Stimulated activated CD8-positive, alpha-beta memory T cell treated with anti-CD3 and anti-CD28 coated beads, Interleukin-4, amount 100 ng/mL, for 1 hour (primary cell): ENCODE measurements at places on chromosomes 7 and 10.

GRCh38 chr7:113209449-113210203 lies 91.3 kb upstream of the SMIM30 start:
- DNase-seq: no peak

GRCh38 chr7:102991540-102992214 lies 78.9 kb downstream of the LRRC17 start:
- no peak for DNase-seq

- DNase-seq: no peak
These were observed 3.4 kb upstream of the CHST12 start for GRCh38 chr7:2399848-2400587.

DNA sequence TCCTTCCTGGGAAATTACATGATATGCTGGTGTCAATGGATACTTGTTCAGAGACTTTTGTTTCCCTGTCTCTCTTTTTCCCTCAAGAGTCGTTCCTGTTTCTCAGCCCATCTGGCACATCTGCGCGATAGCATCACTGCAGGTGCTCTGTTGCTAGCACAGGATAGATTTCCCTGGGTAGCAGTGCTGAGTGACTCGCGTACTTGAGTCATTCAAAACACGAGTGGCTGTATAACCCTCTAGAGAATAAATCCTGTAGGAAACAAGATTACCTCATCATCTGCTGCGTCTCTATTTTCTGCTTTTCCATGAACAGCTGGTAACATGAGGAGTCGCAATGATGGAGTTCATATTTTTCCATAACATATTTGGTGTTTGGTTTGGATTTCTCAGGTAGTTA lies 452.0 kb upstream of the FZD8 start:
- no peak for DNase-seq

- no peak for DNase-seq
These were observed 6.6 kb downstream of the C10orf90 start for GRCh38 chr10:126663880-126664279.

DNA sequence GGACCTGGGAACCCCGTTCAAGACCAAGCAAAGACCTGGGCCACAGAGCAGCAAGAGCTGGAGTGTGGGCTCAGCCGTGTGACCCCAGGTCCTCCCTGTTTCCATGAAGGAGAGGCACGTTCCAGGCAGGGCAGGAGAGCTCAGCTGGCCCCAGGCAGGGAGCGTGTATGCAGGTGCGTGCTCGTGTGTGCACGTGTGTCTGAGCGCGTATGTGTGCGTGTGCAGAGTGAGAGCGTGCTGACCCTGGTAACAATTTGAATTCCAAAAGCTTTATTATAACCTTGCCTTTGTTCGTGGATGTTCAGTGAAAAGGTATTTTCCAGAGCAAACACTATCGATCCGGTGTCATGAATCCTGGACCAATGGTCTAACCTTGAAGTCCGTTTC lies 54.6 kb downstream of the FOXL3 start:
- no peak for DNase-seq

DNA sequence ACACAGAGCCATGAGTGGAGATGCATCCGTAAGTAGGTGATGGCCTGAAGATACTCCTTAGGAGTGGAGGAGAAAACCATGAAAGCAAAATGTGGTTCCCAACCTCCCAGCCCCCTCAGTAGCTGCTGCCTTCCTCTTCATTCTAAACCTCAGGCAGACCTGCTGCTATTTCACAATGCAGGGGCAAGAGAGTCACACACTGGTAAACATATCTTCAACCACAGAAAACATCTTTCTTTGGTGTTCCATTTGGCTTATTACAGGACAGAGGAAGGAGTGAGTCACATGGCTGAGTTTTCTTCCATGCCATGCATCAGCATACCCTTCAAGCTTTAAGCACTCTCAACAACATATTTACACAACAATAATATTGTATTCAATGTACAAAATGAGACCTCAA lies 342.1 kb downstream of the BMPER start:
- no peak for DNase-seq

DNA sequence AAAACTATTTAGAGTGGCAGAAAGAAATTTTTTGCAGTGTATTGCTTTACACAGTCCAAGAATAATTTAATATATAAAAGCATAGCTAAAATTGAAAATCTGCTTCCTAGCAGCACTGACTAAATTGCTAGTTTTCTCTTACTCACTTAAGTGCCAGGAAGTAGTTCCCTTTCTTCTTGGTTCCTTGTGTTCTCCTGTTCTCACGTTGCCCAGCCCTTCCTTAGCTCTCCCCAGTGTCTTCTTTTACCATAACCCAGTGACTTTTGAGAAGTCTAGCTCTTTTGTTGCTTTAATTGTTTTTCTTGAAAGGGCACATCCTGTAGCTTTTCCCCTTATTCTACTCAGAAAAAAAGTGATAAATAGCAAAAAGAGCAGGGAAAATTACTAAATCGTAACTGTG lies 215.5 kb downstream of the THSD7A start:
- no peak for DNase-seq
